ENCODE measurements at places on chromosomes 1 and 21. TPM values are rescaled to one million over a fixed set of nuclear protein-coding genes. Genes with fewer than 3 reads are reported as not detected.

CFHR3 gene
- not detected for total RNA-seq

PLA2G4A gene
- total RNA-seq: 28.4 TPM

TFF1 gene
- total RNA-seq: not detected

CYP2J2 gene
- under 0.01 TPM for total RNA-seq

NGF gene
- total RNA-seq: 8.1 TPM

ECM1 gene
- 7.8 TPM for total RNA-seq

ICOSLG gene
- 0.65 TPM for total RNA-seq

PUM1 gene
- total RNA-seq: 51.5 TPM

PADI2 gene
- not detected for total RNA-seq

RCSD1 gene
- not detected for total RNA-seq

TMEM51 gene
- 6.8 TPM for total RNA-seq

HSPB7 gene
- 3.8 TPM for total RNA-seq

SPATA45 gene
- 0.28 TPM for total RNA-seq

HTR6 gene
- not detected for total RNA-seq

HPCAL4 gene
- not detected for total RNA-seq

OPTC gene
- total RNA-seq: not detected

RWDD3 gene
- 12.2 TPM for total RNA-seq

FAM43B gene
- total RNA-seq: not detected

SMIM1 gene
- total RNA-seq: 2.0 TPM

ANKRD65 gene
- total RNA-seq: 0.46 TPM

AIRE gene
- total RNA-seq: 0.09 TPM

INKA2 gene
- total RNA-seq: 1.6 TPM

CD84 gene
- total RNA-seq: not detected

CA6 gene
- total RNA-seq: not detected

MYOC gene
- 0.74 TPM for total RNA-seq

NMNAT2 gene
- total RNA-seq: 0.28 TPM

KCNQ4 gene
- total RNA-seq: under 0.01 TPM

IVNS1ABP gene
- total RNA-seq: 37.0 TPM

C1orf21 gene
- 43.5 TPM for total RNA-seq

TSTD1 gene
- total RNA-seq: 16.9 TPM

LPAR3 gene
- total RNA-seq: 2.6 TPM

POGZ gene
- 15.4 TPM for total RNA-seq

PKLR gene
- total RNA-seq: not detected

AIM2 gene
- not detected for total RNA-seq

VANGL2 gene
- total RNA-seq: not detected

CD1D gene
- 8.0 TPM for total RNA-seq

NHLH1 gene
- under 0.01 TPM for total RNA-seq

RIPK4 gene
- total RNA-seq: under 0.01 TPM

ROR1 gene
- 12.8 TPM for total RNA-seq

ZSWIM5 gene
- total RNA-seq: 1.9 TPM

MATN1 gene
- total RNA-seq: 0.14 TPM

LCE7A gene
- not detected for total RNA-seq

TEX38 gene
- total RNA-seq: not detected

RERE gene
- 54.6 TPM for total RNA-seq

CDC20 gene
- 6.7 TPM for total RNA-seq

APP gene
- total RNA-seq: 492 TPM

MYBPH gene
- total RNA-seq: 0.14 TPM

SYT14 gene
- total RNA-seq: 0.65 TPM

Data from smooth muscle cell of bladder (primary cell).